RPMI7951 (cell line): ENCODE measurements at places on chromosomes 12 and 14. TPM values are rescaled to one million over a fixed set of nuclear protein-coding genes. Genes with fewer than 3 reads are reported as not detected.

DNA sequence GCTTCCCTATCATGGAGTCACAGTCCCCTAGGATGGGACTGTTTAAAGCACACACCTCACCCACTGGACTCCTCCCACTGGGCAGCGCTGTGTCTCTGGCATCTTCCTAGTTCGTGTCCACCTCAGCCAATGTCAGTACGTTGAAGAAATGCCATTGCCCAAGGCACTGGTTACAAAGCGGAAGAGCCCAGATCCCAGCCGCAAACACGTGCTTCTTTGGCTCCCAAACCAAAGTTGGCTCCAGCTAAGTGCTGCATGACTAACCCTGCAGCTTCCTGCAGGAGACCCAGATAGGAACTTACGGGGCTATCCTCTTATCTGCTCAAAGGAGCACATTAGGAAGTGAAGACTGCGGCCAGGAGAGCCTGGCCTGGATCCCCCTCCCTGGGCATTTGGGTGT lies 9.3 kb downstream of the SYNE3 start:
- peak; percentile 99 for DNase-seq

DNA sequence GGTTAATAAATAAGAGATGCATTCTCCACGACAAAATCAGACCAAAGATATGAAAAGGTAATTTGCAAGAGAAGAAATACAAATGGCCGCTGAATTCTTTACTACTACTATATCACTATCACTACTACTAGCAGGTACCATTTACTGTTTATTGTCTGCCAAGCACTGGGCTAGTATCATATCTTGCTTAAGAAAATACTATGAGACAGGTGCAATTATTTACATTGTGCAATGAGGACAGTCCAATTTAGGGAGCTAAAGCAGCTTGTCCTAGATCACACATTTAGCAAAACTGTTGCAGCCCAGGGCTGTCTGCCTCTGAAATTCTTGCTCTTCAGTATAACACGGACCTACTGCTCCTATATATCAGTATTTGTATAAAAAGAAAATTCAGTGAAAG lies 52.8 kb downstream of the CRADD start:
- DNase-seq, result no peak

DNA sequence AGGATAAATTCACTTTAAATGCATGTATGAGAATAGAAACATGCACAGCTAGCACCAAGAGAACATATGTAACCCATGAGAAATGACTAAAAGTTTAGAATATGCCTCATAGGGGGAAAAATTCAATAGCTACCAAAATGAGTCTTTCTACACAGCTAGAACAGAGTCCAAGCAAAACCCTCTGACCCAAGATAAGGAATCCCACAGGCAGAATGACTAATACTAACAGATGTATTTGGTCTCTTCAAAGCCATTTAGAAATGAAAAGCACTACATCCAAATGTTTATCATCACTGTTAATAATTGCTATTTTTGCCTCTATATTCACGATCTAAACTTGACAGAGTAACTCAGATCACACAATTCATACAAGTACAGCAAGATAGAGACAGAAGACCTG lies 44.0 kb downstream of the KICS2 start:
- DNase-seq, result peak; percentile 82

DNA sequence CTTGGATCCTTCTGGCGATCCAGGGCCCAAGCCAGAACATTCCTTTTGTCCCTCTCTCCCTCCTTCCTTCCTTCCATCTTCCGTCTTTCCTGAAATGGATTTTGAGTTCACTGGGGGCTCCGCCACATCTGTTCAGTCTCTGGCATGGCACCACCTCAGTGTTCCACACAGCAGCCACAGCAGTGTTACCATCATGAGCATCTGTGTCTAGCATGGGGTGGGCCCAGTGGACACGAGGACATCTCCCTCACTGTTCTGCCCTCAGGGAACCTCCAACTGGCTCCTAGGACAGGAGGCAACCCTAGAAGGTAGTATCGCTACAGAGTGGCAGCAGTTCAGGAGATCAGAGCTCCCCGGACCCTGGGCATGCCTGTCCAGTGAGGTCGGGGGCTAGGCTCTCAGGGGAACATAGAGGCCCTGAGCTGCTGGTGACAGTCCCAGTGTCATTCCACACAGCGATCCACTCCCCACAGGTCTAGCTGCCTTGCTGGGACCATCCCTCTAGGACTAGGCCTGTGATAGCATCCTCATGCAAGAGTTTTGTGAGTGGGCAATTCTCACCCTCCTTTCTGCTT lies 59.0 kb downstream of the GALNT16 start:
- DNase-seq, result no peak

DNA sequence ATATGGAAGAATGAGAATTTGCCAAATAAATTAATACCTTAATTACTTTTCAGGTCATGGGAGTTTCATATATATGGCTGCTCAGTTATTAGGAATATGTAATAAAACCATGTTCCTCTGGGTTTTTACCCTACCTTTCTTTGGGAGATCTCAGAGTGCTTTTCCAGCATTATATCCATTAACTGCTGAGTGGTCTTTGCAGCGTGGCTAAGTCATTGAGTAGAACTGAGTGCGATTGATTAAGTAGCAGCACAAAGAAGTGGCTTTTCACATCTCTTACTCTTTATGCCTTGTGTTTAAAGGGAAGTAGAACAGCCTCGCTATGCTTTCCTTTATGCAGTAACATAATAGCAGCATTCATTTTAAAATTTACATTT lies 340.1 kb downstream of the SNAPC1 start:
- no peak for DNase-seq

GRCh38 chr14:54177641-54178621 lies 218.9 kb upstream of the CDKN3 start:
- DNase-seq, result peak; percentile 10

DNA sequence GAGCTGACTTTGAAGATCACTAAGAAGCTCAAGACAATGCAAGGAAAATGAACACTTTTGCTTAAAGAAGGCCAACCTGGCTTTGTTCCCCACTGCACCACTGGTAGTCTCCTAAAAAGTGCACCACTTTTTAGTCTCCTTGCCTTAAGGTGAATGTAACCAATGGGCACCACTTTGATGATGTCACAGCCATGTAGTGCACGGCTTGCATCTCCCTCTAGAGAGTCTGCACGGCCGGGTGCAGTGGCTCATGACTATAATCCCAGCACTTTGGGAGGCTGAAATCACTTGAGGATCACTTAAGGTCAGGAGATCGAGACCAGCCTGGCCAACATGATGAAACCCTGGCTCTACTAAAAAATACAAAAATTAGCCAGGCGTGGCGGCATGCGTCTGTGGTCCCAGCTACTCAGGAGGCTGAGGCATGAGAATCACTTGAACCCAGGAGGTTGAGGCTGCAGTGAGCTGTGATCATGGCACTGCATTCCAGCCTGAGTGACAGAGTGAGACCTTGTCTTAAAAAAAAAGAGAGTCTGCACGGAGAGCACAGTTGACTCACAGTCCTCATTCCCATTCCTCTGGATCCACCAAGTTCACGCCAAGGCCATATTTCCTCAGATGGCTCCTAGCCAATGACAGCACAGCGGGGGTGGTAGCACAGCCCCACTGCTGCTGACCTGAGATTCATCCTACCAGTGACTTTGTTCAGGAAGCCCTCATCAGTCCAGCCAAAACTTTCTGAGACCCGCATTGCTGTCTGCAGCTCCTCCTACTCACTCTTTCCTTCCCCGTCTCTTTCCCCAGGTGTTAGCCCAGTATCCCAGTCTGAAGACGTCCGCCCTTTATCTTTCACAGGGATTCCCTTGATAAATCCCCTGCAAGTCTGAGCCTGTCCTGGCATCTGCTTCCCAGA lies 16.5 kb upstream of the IFT81 start:
- peak; percentile 95 for DNase-seq

GRCh38 chr14:91732439-91732838 lies 553 bp upstream of the CATSPERB start:
- DNase-seq, result no peak

DNA sequence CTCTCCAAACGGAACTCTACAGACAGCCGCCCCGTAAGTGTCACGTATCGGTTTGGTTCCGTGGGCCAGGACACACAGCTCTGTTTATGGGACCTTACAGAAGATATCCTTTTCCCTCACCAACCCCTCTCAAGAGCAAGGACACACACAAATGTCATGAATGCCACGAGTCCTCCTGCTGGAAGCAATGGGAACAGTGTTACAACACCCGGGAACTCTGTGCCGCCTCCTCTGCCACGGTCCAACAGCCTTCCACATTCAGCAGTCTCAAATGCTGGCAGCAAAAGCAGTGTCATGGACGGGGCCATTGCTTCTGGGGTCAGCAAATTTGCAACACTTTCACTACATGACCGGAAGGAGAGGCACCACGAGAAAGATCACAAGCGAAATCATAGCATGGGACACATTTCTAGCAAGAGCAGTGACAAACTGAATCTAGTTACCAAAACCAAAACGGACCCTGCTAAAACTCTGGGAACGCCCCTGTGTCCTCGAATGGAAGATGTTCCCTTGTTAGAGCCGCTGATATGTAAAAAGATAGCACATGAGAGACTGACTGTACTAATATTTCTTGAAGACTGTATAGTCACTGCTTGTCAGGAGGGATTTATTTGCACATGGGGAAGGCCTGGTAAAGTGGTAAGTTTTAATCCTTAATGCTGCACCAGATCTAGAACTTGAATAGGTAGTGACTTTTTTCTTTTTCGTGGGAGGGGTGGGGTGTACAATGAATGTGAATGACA lies 69.7 kb downstream of the WDR20 start:
- peak; percentile 8 for DNase-seq

GRCh38 chr12:122975790-122976647 lies 975 bp downstream of the OGFOD2 start:
- no peak for DNase-seq

GRCh38 chr12:126899926-126900792 lies 1366.8 kb upstream of the TMEM132C start:
- DNase-seq, result no peak

Gene WNT1
- not detected in 2 replicates for total RNA-seq

Gene TAS2R8
- 0.20 TPM in 1 of 2 replicates, not detected in the other for total RNA-seq

Gene FIGNL2
- not detected in 2 replicates for total RNA-seq

Gene DAO
- not detected in 2 replicates for total RNA-seq

Gene ANO4
- total RNA-seq, result 0.48 and 1.1 TPM in 2 replicates

Gene ART4
- not detected in 2 replicates for total RNA-seq

Gene TAS2R13
- total RNA-seq, result 0.20 and 0.48 TPM in 2 replicates
